Stimulated activated CD4-positive, alpha-beta T cell treated with anti-CD3 and anti-CD28 coated beads, Interleukin-15, amount 100 ng/mL, for 48 hours (primary cell): ENCODE measurements at places on chromosomes 13 and 19.

DNA sequence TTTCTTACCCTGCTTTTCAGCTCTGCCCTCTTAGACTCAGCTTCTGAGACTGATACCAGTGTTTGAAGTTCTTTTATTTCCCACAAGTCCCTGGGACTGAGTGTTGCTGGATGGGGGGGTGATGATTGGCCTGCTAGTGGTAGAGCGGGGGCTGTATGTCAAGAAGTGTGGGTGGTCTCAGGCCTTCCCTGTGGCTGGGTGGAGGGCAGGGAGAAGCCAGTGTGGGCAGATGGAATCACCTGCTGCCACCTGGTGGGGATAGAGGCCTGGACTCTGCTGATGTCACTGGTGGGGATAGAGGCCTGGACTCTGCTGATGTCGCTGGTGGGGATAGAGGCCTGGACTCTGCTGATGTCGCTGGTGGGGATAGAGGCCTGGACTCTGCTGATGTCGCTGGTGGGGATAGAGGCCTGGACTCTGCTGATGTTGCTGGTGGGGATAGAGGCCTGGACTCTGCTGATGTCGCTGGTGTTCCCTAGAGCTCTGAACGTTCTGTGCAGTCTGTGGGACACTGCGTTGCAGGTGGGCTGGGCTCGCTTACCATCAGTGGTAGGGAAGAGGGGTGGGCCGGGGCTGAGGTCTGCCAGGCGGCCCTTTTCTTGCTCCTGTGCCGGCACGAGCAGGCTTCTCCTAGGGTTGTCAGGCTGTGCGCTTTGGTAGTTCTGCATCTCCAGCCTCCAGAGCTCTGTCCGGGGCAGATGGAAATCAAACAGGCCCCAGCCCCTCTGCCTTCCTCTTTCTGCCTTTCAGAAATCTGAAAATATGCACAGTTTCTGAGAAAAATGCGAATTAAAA lies 101.3 kb downstream of the ARHGEF7 start:
- DNase-seq = no peak

- DNase-seq = no peak
Measured at GRCh38 chr13:30692113-30692512, 43.2 kb upstream of the ALOX5AP start.

GRCh38 chr19:46487178-46487801 lies 8.4 kb downstream of the PNMA8B start:
- no peak for DNase-seq

DNA sequence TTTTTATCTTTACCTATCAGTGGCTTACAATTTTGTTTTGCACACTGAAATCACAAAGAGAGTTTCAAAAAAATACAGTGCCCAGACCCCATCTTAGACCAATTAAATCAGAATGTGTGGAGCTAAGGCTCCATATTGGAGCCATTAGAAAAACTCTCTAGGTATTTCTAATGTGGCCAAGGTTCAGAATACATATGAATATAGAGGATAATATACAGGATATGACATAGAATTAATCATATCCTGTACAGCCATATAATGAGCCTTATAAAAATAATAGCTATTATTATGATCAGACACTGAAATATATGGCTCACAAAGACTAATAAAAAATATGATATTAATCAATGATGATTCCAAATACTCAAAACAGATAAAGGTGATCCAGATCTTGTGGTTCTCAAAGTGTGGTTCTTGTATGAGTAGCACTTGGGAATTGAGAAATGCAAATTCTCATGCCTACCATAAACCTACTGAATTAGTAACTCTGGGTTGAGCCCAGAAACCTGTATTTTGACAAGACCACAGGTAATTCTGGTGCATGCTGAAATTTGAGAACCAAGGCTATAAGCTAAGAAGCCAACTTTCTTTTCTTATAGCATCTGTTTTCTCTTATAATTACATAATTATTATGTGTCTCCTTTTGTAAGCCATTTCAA lies 408.0 kb downstream of the DIAPH3 start:
- no peak for DNase-seq

GRCh38 chr19:947090-947706 lies 21.4 kb downstream of the ARID3A start:
- no peak for DNase-seq

- no peak for DNase-seq
Measured at GRCh38 chr13:78020861-78021260, 102.2 kb upstream of the EDNRB start.

GRCh38 chr19:1752009-1752756 lies 1.1 kb upstream of the ONECUT3 start:
- DNase-seq = no peak

- no peak for DNase-seq
Measured at GRCh38 chr19:51367255-51367564, 1.0 kb upstream of the ETFB start.
